NCI-H446 (cell line): ENCODE measurements at places on chromosomes 16 and 17.

- no peak for DNase-seq
These were observed 93.9 kb downstream of the CPPED1 start for GRCh38 chr16:12709807-12710206.

- no peak for DNase-seq
These were observed 140.3 kb downstream of the ZNF18 start for GRCh38 chr17:11857006-11857405.

GRCh38 chr16:53841884-53842283 is 137.9 kb downstream of the FTO start:
- no peak for DNase-seq

- no peak for DNase-seq
These were observed 238.9 kb downstream of the TOX3 start for GRCh38 chr16:52308051-52308450.

DNA sequence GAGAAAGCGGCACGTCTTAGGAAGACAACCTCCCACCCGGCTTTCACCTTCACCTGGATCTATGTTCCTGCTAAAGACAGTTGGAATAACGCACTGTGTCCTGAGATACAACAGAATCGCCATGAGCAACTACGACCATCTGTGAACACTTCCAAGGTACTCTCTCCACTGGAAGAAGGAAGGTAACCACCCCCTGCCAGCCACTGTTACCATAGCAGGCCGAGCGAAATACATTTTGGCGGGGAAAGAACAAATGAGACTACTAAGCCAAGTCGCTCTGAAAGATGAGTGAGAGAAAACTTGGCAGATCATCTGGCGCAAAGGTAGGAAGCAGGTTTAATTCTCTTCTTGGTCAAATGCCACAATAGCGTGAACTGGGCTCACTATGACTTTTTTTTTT is 9.8 kb downstream of the CRK start:
- no peak for DNase-seq

DNA sequence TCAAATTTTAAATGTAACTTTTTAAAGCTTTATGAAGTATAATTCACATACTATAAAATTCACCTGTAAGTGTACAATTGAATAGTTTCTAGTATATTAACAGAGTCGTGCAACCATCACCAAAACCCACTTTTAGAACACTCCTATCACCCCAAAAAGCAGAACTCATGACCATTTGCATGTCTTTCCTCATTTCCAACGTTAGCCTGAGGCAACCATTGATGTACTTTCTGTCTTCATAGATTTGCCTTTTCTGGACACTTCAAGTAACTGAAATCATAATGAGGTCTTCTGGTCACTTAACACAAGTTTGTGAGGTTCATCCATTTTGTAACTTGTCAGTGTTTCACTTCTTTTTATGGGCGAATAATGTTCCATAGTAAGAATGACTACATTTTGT is 33.2 kb downstream of the METTL16 start:
- no peak for DNase-seq

GRCh38 chr17:81804559-81805399 is 829 bp downstream of the GCGR start:
- DNase-seq = no peak

DNA sequence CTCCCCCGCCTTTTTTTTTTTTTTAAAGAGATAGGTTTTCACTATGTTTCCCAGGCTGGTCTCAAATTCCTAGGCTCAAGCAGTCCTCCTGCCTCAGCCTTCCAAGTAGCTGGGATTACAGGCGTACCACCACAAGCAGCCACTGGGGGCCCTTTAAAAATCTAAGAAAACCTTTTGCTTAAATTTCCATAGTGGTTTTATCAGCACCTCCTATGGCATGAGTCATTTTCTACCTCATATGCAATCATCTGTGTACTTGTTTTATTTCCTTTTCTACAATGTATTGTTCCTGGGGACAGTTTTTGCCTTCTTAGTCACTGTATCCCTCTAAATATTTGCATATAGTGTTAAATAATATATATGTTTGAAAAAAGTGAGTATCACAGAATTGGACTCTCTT is 29.2 kb downstream of the GNA13 start:
- DNase-seq = no peak

DNA sequence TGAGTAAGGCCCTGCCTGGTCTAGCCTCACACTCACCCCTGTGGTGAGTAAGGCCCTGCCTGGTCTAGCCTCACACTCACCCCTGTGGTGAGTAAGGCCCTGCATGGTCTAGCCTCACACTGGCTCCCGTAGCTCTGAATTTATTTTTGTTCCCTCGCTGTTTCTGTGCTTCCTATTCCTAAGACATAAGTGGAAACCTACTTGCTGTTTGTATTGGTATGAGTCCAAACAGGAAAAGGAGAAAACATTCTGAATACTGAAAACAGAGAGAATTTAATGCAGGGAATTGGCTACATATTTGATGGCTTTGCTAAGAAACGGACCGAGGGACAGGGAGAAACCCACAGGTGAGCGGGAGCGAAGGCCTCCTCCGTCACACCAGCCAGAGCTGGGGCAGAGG is 267.8 kb downstream of the FOXL1 start:
- no peak for DNase-seq

DNA sequence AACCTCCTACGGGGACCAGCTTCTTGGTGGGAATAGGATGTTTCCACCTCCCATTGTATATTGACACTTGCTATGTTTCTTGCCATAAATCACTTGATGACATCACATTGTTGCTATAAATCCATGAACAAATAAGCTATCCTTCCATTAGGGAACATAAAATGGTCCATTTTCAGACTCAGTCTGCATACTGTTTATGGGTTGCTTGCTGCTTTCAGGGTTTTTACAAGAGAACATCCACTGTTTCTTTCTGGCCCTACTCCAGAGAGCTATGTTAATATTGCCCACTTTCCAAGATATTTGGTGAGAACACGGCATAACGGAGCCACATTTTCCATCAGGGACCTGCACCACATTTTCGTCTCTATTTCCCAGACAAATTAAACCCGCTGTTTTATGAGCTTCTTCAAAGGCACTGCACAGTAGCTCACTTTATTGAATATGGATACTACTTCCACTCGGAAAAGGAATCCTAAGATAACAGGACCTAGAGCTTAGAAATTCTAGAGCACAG is 800.2 kb downstream of the KCNJ2 start:
- DNase-seq = no peak

GRCh38 chr16:2881783-2882649 is 999 bp upstream of the FLYWCH2 start:
- no peak for DNase-seq

GRCh38 chr16:70685938-70686375 is at the start of gene MTSS2:
MTSS2 (minus strand) TSS chr16:70686053; CDS start chr16:70685791, 262 bp downstream.
- no peak for DNase-seq

GRCh38 chr17:22669721-22670120 is 977.4 kb downstream of the KCNJ18 start:
- no peak for DNase-seq

DNA sequence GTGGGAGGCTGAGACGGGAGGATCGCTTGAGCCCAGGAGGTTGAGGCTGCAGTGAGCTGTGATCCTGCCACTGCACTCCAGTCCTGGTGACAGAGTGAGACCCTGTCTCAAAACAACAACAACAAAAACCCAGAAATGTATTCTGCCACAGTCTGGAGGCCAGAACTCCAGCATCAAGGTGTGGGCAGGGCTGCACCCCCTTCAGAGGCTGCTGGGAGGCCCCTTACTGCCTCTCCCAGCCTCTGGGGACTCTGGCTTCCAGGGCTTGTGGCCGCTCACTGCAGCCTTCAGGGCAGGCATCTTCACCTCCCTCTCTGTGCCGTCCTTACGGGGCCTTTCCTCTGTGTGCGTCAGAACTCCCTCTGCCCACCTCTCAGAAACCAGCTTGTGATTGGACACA is 209.4 kb upstream of the GSE1 start:
- no peak for DNase-seq

- peak; percentile 52 for DNase-seq
These were observed at the start of gene ZNF629 for GRCh38 chr16:30786936-30787612. ZNF629 (minus strand) TSS chr16:30787205; CDS start chr16:30784482, 2,723 bp downstream.

GRCh38 chr16:86998196-86999001 is 318.8 kb downstream of the C16orf95 start:
- DNase-seq = no peak

- DNase-seq = no peak
These were observed 1.9 kb downstream of the NDUFAB1 start for GRCh38 chr16:23594186-23594585.

DNA sequence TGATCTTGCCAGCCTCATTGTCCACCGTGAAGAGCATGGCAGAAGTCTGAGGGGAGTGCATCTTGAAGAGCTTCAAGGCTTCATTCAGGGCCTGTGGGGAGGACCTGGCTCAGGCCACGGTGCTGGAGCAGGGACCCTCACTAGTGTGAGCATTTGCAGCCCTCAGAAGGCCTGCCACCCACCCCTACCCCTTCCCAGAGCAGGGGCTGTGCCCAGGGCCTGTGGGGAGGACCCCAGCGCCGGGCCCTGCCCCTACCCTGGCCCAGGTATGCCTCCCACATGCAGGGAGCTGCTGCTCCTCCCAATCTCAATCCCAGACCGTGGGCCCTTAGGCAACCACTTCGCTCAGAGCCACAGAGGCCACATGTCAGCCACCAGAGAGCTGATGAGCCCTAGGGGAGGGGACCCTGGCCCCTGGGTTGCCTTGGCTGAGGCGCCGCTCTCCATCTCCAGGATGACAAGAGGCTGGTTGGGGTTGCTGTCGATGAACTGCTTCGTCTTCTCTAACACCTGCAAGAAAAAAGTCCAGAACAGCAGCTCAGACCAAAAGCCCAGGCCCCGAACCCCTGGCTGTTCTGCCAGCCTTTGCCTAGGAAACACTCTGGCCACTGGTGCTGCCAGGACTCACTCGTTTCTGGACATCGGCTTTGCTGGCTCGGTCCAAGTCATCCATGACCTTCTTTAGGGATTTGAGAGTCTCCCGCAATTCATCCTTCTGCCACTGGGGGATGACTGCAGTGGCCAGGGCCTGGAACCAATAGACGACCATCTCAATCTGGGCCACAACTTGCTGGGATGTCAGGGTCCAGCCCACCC is 1.8 kb upstream of the EXOSC6 start:
- DNase-seq = peak; percentile 5

DNA sequence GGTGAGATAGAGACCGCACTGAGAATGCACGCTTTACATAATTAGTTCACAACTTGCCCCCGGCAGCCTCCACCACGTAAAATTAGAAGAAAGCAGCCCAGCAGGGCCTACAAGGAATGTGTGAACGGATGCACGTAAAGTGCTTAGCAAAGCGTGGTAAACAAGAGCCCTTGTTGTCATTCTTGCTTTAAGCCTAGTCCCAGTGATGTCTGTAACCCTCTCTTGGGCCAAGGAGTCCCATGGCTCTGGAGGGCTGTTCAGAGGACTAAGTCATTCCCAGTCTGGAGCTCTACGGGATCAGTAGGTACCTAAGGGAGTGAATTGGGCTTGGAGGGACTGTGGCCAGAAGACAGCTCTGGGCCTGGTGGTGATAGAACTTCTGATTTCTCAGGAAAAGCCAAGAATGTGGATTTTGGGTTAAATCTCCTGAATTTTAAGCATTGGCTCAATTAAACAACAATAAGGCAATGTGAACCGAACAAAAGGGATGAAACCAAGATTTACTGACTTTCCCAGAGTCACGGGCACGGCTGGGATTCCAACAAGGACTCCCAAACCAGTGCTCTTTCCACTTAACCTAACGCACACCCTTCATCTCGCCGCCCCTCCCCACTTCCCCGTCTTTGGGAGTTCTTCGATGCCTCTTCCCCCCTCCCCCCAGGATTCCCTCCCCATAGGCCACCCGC is 775 bp upstream of the CHP2 start:
- no peak for DNase-seq
